Suprapubic skin (tissue), 4 donors: ENCODE measurements at places on chromosomes 5 and 9.

DNA sequence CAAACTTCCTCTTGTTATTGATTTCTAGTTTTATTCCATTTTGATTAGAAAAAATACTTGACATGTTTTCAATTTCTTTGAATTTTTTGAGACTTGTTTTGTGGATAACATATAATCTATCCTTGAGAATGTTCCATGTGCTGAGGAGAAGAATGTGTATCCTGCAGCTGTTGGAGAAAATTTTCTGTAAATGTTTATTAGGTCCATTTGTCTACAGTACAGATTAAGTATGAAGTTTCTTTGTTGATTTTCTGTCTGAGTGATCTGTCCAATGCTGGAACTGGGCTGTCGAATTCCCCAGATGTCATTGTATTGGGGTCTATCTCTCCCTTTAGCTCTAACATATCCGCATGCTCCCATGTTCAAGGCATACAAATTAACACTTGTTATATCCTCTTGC lies 251.2 kb downstream of the CSNK1G3 start:
- DNase-seq = no peak

DNA sequence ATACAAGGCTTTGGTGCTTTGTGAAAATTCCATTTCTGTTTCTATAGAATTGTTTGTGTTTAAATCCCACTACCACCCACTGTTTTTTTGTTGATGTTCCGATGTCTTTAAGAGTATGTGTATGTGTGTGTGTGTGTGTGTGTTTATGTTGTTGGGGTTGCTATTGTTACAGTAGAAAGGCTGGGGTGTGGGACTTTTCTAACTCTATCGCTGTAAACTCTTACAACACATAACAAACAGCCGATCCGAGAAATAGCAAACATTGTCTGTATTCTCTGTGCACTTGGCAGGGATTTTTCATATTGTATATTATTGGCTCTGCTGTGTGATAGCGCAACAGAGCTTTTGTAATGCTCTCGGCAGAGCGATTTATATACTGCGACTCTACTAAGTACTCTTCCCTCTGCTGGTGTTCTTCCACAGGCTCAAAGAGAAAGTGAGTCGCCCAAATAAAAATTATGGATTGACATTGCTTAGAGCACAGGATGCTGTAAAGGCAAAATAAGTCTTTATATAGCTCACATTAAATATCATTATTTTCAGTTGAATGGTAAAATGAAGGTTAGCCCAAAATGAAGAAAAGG lies 492.2 kb upstream of the ARRDC3 start:
- no peak for DNase-seq

- DNase-seq = no peak
Measured at GRCh38 chr5:66976108-66976507, 220.5 kb downstream of the CD180 start.

- DNase-seq = no peak
Measured at GRCh38 chr5:159049844-159050315, 49.8 kb downstream of the EBF1 start.

DNA sequence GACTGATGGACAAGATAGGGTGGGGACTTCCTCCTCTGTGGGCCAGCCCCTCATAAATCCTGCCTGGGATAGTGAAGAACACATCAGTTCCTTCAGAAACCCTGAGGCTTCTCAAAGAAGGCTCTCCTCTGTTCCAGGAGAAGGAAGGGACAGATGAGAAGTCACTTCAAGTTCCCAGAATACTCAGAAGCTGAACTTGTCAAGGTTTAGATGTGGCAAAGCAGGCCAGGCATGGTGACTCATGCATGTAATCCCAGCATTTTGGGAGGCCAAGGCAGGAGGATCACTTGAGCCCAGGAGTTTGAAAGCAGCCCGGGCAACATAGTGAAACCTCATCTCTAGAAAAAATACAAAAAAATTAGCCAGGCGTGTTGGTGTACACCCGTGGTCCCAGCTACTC lies 38.5 kb downstream of the STOM start:
- DNase-seq = no peak

DNA sequence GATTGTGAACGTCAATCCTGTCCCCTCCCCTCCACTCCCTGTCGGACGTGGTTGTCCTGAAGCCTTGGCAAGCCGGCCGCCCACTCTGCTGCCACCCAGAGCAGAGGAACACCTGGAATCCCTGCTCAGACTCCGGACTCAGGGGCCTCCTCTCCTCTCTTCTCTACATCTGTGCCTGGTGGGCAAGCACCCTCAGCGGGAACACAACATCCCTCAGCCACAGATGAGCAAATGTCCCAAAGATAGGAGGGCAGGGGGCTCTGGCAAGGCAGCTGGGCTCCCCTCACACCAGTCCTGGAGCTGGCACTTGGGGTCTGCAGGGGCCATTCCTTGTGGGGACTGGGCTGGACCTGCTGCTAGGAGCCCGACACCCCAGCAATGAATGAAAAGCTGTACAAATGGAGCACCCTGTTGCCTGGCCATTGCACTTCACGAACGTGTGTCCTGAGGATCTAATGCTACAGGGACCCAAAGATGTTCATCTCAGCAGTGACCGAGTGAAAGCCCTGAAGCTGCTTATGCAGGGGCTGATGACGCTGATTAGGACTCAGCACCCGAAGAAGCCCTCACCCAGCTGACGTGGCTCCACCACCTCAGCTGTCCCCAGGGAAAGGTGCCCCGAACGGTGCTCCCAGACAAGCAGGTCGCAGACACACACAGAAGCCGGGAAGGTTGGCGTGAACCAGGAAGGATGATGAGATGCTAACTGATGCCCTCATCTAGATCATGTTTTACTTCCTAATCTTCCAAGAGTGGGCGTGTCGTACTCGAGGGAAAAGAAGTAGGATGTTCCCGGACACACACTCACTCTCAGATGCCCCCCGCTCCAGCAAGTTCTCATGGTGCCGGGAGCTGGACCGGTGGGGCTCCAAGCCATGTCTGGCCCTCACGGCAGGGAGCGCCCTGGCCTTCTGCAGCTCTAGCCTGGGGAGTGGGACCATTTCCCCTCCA lies 177.0 kb upstream of the PPP1R26 start:
- DNase-seq = no peak

GRCh38 chr9:15344191-15344590 lies 37.2 kb upstream of the TTC39B start:
- DNase-seq = no peak

DNA sequence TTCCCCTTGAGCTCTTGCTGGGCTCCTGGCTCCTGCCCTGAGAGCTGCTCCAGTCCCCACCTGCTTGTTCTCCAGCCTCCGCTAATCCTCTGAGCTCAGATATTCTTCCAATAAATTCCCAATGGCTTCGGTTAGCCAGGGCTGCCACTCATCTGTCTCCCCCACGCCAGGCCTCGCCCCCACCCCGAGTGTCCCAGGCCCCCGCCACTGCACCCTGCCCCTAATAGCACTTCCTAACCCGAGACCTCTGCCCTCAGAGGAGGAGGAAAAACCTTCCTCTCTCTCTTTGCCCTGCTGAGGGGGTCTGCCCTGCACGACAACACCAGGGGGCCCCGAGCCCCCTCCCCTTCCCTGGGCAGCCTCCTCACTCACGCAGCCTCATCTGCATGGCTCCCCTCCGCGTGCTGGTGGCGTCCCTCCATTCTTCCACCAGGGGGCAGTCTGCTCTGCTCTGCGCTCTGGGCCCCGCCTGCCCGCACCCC lies 5.4 kb upstream of the LCN15 start:
- DNase-seq = no peak

DNA sequence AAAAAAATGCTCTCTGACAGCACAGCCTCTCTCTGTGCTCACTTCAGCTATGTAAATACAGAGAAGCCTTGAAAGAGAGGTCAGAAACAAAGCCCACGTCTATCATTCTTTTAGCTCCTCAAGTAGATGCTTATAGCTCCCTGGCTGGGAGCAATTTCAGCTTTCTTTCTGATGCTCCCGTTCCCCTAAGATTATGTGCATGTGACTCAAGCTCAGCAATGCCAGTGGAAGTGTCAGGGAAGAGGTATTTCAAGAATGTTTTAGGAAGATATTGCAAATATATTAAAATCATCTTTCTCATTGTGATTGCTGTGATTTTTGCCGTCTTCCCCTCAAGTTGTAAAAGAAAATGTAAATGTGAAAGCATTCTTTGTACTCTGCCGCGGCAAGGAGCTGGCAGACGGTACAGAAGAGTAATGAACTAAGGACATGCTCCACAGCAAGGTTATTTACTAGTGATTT lies 1353.7 kb upstream of the ACO1 start:
- DNase-seq = no peak

GRCh38 chr9:129478461-129478860 lies 142.4 kb downstream of the C9orf50 start:
- DNase-seq = no peak

- no peak for DNase-seq
Measured at GRCh38 chr5:54178207-54178606, 132.2 kb downstream of the ARL15 start.

GRCh38 chr5:135502836-135503520 lies 32.8 kb downstream of the NEUROG1 start:
- DNase-seq = no peak

DNA sequence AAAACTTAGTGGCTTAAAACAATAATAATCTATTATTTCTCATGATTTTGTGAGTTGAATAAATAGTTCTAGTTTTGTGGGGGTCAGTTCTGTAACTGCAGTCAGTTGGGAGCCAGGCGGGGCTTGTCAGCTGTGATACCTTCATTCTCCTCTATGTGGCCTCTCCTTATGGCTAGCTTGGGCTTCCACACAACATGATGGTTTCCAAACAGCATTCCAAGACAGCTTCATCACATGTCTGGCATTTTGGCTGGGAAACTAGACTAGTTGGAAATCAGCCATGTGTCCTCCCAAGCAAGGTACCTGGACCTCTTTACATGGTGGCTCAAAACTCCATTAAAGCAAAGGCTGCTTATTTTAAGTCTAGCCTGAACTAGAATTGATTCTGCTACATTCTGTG lies 61.4 kb upstream of the RANBP3L start:
- no peak for DNase-seq

DNA sequence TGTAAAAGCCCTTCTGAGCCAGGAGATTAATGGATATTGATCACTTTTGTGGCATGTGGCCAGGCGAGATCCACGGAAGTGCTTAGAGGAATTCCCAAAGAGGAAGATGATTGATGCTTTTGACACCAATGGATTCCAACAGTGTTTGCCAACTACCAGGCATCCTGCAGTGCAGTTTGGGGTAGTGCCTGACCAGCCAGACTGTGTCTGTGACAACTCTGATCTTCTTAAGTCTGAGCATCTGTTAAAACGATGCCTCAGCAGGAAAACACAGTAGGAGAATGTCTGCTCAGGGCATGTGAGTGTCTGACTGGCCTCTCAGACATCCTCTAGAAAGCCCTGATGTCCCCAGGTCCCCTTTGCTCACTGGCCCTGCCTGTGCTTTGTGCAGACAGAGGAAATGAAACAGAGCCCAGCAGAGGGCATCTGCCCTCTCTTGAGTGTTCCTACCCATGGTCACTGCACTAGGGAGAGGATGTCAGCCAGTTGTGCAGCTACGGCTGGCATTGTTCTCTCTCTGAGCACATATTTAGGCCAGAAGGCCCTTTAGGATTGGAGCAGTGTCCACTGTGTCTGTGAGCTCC lies 57.0 kb downstream of the TRPC7 start:
- no peak for DNase-seq

- DNase-seq = no peak
Measured at GRCh38 chr9:15243081-15243480, 63.9 kb downstream of the TTC39B start.

- no peak for DNase-seq
Measured at GRCh38 chr5:160287378-160288051, 24.8 kb downstream of the CCNJL start.

- DNase-seq = no peak
Measured at GRCh38 chr5:164170814-164171213, 665.4 kb downstream of the MAT2B start.

GRCh38 chr5:107523029-107523680 lies 147.6 kb downstream of the EFNA5 start:
- DNase-seq = no peak

- DNase-seq = no peak
Measured at GRCh38 chr5:119420169-119420568, 32.1 kb upstream of the HSD17B4 start.

DNA sequence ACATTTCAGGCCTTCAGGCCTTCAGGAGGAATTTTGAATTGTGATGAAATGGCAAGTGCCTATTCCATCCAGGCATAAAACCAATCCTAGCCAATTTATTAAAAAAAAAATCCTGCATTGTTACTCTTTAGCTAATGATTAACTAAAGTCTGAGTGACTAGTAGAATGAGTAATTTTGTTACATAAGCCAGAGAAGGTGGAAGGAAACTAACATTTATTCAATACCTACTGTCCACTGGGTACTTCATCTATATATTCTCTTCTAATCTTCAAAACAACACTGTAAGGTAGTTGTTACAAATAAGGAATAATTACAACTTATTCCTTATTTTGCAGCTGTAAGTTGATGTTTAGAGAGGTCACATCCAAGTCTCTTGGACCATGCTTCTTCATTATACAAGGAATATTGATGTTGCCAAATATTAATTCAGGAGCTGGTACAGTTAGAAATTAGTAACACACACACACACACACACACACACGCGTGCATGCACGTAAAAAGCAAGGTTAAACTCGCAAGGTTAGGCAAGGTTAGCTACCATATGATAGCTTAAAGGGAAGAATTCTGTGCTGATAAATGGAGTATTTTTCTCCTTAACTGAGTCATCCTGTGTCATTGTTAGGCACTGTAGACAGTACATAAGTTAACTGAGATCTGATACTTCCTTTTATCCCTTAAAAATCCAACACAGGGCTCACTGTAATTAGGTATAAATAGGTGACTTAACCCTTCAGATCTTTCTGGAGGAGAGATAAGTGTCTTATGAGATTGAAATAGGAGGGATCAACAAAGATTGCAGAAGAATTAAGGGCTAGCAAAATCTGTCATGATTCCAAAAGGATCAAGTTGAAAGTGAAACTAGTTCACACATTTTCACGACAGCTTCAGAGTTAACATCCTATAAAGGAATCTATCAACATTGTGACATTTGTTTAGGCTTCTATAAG lies 596.9 kb downstream of the PDE4D start:
- no peak for DNase-seq

- DNase-seq = no peak
Measured at GRCh38 chr9:76898786-76899185, 7.1 kb downstream of the PRUNE2 start.

DNA sequence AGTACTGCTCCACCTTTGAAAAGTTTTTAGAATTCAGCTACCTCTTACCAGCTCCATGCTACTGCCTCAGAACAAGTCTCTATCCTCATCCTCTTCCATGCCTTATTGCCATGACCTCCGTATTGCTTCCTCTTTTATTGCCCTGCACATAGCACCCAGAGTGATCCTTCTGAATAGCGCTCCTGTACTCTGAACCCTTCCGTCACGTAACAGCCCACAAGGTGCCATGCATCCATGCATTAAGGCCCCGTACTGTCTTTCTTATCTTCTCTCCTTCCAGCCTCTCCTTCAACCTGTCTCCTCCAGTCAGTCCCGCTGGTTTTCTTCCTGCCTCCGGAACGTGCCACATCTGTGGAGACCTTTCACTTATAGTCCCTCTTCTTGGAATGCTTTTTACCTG lies 273.3 kb upstream of the SEMA6A start:
- DNase-seq = no peak
